ENCODE measurements at places on chromosomes 16 and 17.

- peak; percentile 60 for DNase-seq
Observed at GRCh38 chr17:2023692-2024571, 1.2 kb downstream of the RTN4RL1 start.

DNA sequence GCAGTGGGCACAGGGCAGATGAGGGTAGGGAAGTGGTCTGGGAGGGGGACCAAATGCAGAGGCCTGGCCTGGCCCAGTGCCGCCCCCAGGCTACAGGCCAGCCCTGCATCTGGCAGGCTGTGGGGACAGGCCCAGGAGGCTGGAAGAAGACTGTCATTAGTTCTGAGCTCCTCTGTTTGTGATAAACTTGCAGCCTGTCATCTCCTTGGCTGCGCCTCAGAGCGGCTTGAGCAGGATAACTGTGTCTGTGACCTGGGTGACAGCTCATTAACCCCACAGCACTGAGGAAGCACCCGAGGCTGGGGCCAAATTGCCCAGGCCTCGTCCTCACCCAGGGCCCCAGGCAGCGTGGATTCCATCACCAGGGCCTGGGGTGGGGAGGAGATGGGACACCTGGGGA is 23.9 kb downstream of the ABCC3 start:
- no peak for DNase-seq

- DNase-seq, result no peak
Observed at GRCh38 chr16:13829697-13830299, 90.2 kb upstream of the ERCC4 start.

DNA sequence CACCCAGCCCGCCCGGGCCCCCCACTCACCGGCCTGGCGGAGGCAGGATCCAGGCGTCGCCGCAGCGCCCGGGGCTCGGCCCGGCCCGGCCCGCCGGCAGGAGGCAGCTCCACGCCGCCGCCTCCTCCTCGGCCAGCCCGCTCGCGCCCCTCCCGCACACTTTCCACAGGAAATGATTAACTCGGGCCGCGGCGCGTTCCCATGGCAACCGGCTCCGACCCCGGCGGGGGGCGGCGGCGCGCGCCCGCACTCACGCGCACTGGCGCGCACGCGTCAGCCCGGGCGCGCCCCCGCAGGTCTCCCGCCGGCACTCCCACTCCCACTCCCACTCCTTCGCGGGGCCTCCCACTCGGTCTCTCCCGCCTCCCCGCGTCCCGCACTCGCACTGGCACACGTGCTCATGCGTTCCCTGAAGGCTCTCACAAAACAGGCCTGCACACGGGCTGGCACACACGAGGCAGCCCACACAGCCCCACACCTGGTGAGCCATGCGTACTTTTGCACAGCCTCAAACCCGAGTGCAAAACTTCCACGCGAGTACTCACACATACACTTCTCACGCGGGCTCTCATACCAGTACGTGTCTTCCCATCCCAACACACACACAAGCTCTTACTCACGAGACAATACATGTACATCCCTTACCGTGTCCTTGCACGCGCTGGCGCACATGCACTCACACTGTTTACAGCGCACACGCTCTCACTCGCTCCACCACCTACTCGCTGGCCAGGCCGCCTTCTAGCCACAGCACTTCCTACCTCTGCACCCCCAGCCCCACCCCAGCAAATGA is at the start of gene KIFC3:
Gene KIFC3 (minus strand): TSS at position 151 of the 793 bp plus-strand sequence. CDS start 4,248 bp downstream, outside the sequence.
- DNase-seq, result peak; percentile 77

GRCh38 chr16:50169555-50170096 is 16.5 kb downstream of the TENT4B start:
- no peak for DNase-seq

DNA sequence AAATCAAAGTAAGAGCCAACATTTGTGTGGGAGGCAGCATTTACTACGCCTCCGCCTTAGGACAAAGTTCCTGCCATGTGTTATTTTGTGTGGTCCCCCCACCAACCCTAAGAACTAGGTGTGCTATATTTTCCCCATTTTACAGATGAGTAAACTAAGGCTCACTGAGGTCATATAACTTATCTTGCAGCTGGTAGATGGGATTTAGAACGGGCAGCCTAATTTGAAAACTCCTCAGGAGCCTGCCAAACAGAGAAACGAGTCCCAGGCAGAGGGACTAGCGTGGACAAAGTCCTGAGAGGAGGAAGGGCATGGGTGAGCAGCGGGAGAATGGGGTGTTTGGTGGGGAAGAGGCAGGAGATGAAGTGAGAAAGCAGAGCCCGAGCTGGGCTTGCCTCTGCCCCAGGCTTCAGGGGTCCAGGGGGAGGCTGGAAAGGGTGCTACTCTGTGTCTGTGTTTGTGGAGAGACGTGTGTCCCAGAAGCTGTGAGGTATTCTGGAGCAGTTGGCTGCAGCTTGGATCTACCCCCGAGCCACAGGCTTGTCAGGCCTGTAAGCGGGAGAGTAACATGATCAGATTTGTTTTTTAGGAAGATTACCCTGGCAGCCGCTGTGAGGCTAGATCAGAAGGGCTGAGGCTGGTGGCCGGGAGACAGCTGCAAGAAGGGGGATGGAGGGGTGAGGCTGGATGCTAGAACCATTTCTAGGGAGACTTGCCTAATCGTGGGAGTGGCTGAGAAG is 5.0 kb downstream of the MLLT6 start:
- DNase-seq, result no peak
